ENCODE measurements at places on chromosomes 6 and 20. TPM values are rescaled to one million over a fixed set of nuclear protein-coding genes. Genes with fewer than 3 reads are reported as not detected.

- H3K4me1 ChIP-seq = no peaks in the 10 kb centered on the region
- H3K27me3 ChIP-seq = no peaks in the 10 kb centered on the region
- no peak overlapping the region for H3K4me3 ChIP-seq
- H3K27ac ChIP-seq = no peak overlapping the region
- no peak for DNase-seq
Measured at GRCh38 chr6:139871803-139872510, 497.5 kb upstream of the CITED2 start.

GRCh38 chr6:15308435-15309213, 62.8 kb downstream of the JARID2 start:
- H3K36me3 ChIP-seq = no peaks in the 10 kb centered on the region
- no peak overlapping the region for H3K4me3 ChIP-seq
- no peak for DNase-seq
- H3K4me1 ChIP-seq = peaks cover 8% of the 10 kb centered on the region
- no peak overlapping the region for H3K27ac ChIP-seq

The SMIM13 gene
- 7.7 TPM for total RNA-seq

- H3K27me3 ChIP-seq = no peaks in the 10 kb centered on the region
- no peak overlapping the region for H3K4me3 ChIP-seq
- no peaks in the 10 kb centered on the region for H3K4me1 ChIP-seq
Measured at GRCh38 chr6:53854843-53855567, 60.2 kb downstream of the LRRC1 start.

- peaks cover 2% of the 10 kb centered on the region for H3K4me1 ChIP-seq
- H3K4me3 ChIP-seq = peak overlapping the region; percentile 91
- no peak for DNase-seq
- no peaks in the 10 kb centered on the region for H3K27me3 ChIP-seq
- H3K27ac ChIP-seq = peak overlapping the region; percentile 93
- no peaks in the 10 kb centered on the region for H3K36me3 ChIP-seq
Measured at GRCh38 chr6:82248273-82248735, 760 bp upstream of the IBTK start.

GRCh38 chr6:33124947-33125346, 49.2 kb downstream of the HLA-DPB1 start:
- no peaks in the 10 kb centered on the region for H3K27me3 ChIP-seq
- no peaks in the 10 kb centered on the region for H3K4me1 ChIP-seq
- no peak overlapping the region for H3K4me3 ChIP-seq

The NCOA3 gene
- 29.9 TPM for total RNA-seq

GRCh38 chr6:85674604-85675003, 31.9 kb upstream of the SYNCRIP start:
- peaks cover 7% of the 10 kb centered on the region for H3K4me1 ChIP-seq
- no peak overlapping the region for H3K4me3 ChIP-seq
- H3K36me3 ChIP-seq = no peaks in the 10 kb centered on the region
- DNase-seq = no peak

GRCh38 chr20:7366189-7366588, 574.1 kb downstream of the HAO1 start:
- no peak for DNase-seq

DNA sequence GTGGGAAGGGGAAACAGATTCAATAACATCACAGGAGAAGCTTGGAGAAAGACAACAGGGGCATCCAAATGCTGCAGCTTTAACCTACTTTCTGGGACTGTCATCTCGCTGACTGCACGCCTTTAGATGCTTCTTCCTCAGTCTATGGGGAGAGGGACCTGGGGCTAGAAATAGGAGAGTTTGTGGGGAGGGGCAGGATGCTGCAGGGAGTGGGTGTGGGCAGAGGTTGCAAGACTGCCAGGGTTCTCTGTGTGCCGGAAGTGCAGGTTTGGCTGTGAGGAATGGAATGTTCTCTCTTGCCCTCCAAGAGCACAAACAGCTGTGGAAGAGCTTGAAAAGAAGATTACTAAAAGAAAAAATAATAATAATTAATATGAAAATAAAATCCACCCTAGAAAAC, 93.2 kb downstream of the FOXO3 start:
- H3K4me3 ChIP-seq = no peak overlapping the region
- no peak overlapping the region for H3K27ac ChIP-seq
- peak; percentile 70 for DNase-seq
- H3K27me3 ChIP-seq = no peaks in the 10 kb centered on the region
- H3K36me3 ChIP-seq = no peaks in the 10 kb centered on the region
- H3K4me1 ChIP-seq = peaks cover 42% of the 10 kb centered on the region

- H3K27ac ChIP-seq = no peak overlapping the region
- H3K27me3 ChIP-seq = no peaks in the 10 kb centered on the region
- no peaks in the 10 kb centered on the region for H3K36me3 ChIP-seq
- no peak for DNase-seq
- no peak overlapping the region for H3K4me3 ChIP-seq
- H3K4me1 ChIP-seq = peaks cover 2% of the 10 kb centered on the region
Measured at GRCh38 chr6:105805501-105806023, 280.6 kb upstream of the PRDM1 start.

DNA sequence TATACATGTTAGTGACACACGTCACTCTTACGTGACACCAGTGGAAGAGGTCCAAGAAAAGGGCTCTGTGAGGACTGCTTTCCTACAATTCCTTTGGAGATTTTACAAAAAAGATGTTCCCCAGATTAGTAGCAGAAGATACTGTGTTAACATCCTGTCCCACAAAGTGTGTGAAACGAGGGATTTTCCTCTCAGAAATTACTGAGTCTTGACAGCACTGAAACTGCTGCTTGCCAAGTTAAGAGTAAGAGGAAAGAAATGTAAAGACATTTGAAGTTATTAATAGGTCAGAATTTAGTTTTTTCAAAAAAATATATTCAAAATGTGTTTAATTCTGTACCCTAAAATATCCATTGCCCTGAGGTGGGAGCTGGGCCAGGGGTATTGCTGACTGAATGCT, 58.8 kb upstream of the MAP7 start:
- peak overlapping the region; percentile 0 for H3K27ac ChIP-seq
- H3K4me1 ChIP-seq = peaks cover 12% of the 10 kb centered on the region
- no peaks in the 10 kb centered on the region for H3K36me3 ChIP-seq
- no peaks in the 10 kb centered on the region for H3K27me3 ChIP-seq
- H3K4me3 ChIP-seq = no peak overlapping the region

DNA sequence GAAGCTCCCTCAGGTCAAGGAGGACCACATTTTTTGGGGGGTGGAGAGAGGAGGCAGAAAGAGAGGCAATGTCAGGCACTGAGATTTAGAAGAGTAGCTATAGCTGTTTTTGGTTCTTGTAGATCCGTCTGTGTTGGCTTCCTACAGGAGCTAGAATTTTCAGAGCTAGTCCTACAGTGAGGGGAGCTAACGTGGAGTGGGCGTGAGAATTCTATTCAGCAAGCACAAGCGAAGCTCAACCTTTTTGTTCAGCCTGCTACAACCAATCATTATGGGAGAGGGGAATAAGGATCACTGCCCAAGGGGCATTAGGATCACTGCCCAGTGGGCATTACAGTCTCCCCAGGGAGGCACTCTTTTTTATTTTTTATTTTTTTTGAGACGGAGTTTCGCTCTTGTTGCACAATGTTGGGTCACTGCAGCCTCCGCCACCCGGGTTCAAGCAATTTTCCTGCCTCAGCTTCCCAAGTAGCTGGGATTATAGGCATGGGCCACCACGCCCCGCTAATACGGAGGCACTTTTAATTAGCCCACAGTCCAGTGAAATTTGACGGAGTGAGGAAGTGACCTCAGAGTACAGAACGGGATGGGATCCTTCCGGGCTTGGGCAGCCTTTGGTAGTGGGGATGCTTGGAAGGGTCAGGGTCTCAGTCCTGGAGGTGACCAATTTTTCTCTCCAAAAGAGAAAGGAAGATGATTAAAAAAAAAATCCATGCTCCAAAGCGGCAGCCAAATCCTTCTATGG, 1.1 kb upstream of the PANK2 start:
- DNase-seq = no peak
- peaks cover 8% of the 10 kb centered on the region for H3K4me1 ChIP-seq
- peak overlapping the region; percentile 93 for H3K4me3 ChIP-seq
- H3K36me3 ChIP-seq = no peaks in the 10 kb centered on the region
- H3K27me3 ChIP-seq = no peaks in the 10 kb centered on the region
- peak overlapping the region; percentile 86 for H3K27ac ChIP-seq

The SPO11 gene
- total RNA-seq = not detected

GRCh38 chr6:113344969-113345368, 512.2 kb upstream of the MARCKS start:
- no peaks in the 10 kb centered on the region for H3K36me3 ChIP-seq
- no peak overlapping the region for H3K4me3 ChIP-seq
- H3K4me1 ChIP-seq = no peaks in the 10 kb centered on the region
- H3K27ac ChIP-seq = no peak overlapping the region
- DNase-seq = no peak
- no peaks in the 10 kb centered on the region for H3K27me3 ChIP-seq

GRCh38 chr6:28941684-28942448, 18.1 kb upstream of the TRIM27 start:
- peaks cover 2% of the 10 kb centered on the region for H3K4me1 ChIP-seq
- H3K36me3 ChIP-seq = no peaks in the 10 kb centered on the region
- H3K4me3 ChIP-seq = peak overlapping the region; percentile 67
- H3K27ac ChIP-seq = peak overlapping the region; percentile 80
- no peak for DNase-seq
- H3K27me3 ChIP-seq = no peaks in the 10 kb centered on the region

DNA sequence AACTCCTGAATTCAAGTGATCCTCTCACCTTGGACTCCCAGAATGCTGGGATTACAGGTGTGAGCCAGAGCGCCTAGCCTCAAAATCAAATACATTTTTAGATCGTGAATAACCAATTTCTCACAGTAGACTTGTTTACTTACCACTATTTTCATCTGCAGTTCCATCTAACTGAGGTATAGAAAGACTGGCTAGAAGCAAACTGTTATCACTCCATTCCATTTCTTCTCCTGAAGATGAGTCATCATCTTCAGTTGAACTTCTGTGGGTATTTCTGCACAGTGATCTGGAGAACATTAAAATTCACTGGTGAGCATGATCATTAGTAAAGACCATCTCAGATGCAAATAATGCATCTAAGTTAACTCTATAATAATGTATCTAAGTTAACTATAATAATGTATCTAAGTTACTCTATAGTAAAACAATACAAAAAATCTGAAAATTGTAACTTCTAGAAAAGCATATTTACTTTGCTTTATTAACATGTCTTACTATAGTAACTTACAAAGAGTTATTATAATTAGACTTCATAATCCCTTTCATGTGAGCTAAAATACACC, 105.4 kb downstream of the REV3L start:
- no peaks in the 10 kb centered on the region for H3K27me3 ChIP-seq
- H3K4me1 ChIP-seq = no peaks in the 10 kb centered on the region
- H3K27ac ChIP-seq = no peak overlapping the region
- no peaks in the 10 kb centered on the region for H3K36me3 ChIP-seq

The PRRT1 gene
- 2.4 TPM for total RNA-seq

GRCh38 chr6:103153016-103153415, 1706.7 kb downstream of the HACE1 start:
- H3K4me1 ChIP-seq = no peaks in the 10 kb centered on the region
- H3K27ac ChIP-seq = no peak overlapping the region
- no peak overlapping the region for H3K4me3 ChIP-seq
- no peaks in the 10 kb centered on the region for H3K36me3 ChIP-seq

The ENPP3 gene
- total RNA-seq = 0.88 TPM

The HCRTR2 gene
- 0.11 TPM for total RNA-seq

GRCh38 chr20:31505903-31506302, 8.3 kb upstream of the HM13 start:
- DNase-seq = no peak
- H3K4me1 ChIP-seq = no peaks in the 10 kb centered on the region
- no peak overlapping the region for H3K4me3 ChIP-seq
- no peaks in the 10 kb centered on the region for H3K36me3 ChIP-seq

The COL21A1 gene
- 2.9 TPM for total RNA-seq

GRCh38 chr6:91691449-91691848, 1104.6 kb upstream of the MAP3K7 start:
- H3K4me1 ChIP-seq = no peaks in the 10 kb centered on the region
- no peak overlapping the region for H3K4me3 ChIP-seq
- no peak for DNase-seq
- H3K36me3 ChIP-seq = no peaks in the 10 kb centered on the region

All from ovary (tissue), 10 donors.